ENCODE measurements at places on chromosomes 7 and 10. TPM values are rescaled to one million over a fixed set of nuclear protein-coding genes. Genes with fewer than 3 reads are reported as not detected.

- DNase-seq = no peak
Measured at GRCh38 chr7:85708221-85708620, 521.4 kb upstream of the SEMA3D start.

GRCh38 chr7:2105917-2106316 lies 126.8 kb downstream of the MAD1L1 start:
- DNase-seq = no peak

DNA sequence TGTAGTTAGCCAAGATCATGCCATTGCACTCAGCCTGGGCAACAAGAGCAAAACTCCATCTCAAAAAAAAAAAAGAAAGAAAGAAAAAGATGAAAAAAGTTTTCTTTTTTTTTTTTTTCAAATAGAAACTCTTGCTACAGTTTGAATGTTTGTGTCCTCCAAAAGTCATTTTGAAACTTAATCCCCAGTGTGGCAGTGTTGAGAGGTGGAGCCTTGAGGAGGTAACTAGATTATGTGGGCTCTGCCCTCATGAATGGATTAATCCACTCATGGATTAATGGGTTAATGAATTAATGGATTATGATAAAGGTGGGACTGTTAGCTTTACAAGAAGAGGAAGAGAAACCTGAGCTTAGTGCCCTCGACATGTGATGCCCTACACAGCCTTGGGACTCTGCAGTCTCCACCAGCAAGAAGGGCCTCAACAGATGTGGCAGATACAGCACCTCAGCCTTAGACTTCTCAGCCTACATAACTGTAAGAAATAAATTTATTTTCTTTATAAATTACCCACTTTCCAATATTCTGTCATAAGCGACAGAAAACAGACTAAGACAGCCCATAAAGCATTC lies 25.1 kb downstream of the CPEB3 start:
- DNase-seq = no peak

CACNA2D1 gene
- total RNA-seq = 197 TPM

DNA sequence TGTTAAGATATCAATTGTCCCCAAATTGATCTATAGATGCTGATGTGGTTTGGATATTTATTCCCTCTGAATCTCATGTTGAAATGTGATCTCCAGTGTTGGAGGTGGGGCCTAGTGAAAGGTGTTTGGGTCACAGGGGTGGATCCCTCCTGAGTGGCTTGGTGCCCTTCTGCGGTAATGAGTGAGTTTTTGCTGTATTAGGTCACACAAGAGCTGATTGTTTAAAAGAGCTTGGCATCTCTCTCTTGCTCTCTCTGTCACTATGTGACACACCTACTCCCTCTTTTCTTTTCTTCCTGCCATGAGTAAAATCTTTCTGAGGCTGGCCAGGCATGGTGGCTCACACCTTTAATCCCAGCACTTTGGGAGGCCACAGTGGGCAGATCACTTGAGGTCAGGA lies 98.2 kb upstream of the KAT6B start:
- DNase-seq = no peak

GRCh38 chr7:30465811-30466180 lies 12.8 kb downstream of the NOD1 start:
- DNase-seq = peak; percentile 61

- peak; percentile 73 for DNase-seq
Measured at GRCh38 chr10:62019013-62019684, 117.7 kb downstream of the ARID5B start.

HOXA13 gene
- total RNA-seq = not detected

DNA sequence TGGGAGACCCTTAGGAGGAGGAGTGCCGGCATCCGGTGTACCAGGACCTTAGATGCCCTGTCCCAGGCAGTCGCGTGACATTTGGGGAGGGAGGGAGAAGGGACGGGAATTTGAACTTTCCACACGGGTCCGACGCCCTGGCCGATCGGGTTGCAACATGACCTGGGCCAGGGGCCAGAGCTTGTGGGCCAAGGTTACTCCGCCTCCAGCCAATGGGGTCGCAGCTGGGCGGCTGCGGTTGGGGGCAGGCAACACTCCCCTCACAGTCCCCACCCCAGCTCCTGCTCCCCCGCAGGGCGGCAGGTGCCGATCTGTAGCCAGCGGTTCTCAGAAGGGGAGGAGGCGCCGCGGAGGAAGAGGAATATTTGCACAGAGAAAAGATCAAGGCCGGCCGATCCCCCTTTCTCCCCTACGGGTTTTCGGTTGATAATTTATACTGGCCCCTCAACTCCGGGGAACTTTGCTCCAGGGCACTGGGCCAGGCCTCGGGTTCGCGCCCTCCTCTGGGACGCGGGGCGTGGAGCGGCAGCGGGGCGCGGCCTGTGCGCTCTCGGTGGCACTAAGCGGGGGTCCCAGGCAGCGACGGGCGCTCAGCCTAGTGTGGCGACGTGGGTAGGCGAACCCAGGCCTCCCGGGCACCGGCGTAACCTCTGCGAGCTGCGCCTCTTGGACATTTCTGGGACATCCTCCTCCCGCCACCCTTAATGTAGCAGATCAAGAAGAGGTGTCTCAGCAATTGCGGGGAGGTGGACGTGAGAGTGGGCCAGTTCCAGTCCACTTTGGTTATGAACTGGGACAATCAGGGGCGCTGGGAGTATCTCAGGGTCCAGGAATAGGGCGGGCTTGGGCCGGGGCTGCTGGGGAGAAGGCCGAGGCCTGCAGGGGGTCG lies 1.2 kb downstream of the MLXIPL start:
- DNase-seq = no peak

ZNF777 gene
- 5.3 TPM for total RNA-seq

All from tongue (tissue), 3 donors.